ENCODE measurements at places on chromosomes 12 and 14.

DNA sequence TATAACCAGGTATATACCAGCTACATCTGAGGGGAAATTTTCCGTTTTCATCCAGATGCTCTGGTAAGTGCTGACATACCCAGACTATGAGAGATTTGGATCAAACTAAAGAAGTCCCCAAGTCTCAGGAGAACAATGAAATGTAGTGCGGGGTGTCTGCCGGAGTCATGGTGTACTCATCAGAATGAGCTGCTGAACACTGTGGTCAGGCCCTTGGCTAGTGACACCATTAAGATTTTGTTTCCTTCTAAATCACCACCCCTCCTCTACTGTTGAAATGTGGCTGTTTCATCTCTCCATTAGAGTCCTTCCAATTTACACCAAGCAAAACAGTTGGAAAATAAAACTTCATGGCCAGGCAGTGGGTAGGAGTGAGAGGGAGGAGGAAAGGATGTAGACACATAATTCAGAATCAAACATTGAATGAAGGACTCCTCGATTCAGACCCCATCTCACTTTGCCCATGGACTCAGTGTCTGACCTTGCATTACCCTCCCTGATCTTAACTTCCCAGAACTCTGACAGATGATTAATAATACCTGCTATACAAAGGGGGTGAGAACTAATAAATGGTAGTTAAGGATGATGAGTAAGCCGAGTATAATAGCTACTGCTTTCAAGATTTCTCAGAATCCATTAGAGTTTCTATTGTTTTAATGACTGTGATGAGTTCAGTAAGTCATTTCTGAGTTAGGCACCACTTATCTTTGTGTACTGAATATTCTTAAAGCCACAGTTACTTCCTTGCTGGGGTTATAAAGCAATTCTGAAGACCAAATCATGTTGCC lies 127.4 kb downstream of the CRADD start:
- DNase-seq: no peak

GRCh38 chr14:74409441-74409840 lies 16.6 kb downstream of the SYNDIG1L start:
- no peak for DNase-seq

- peak; percentile 43 for DNase-seq
Measured at GRCh38 chr14:24612196-24612595, 2.7 kb upstream of the GZMH start.

- DNase-seq: no peak
Measured at GRCh38 chr12:54786081-54786480, 68.2 kb upstream of the MUCL1 start.

DNA sequence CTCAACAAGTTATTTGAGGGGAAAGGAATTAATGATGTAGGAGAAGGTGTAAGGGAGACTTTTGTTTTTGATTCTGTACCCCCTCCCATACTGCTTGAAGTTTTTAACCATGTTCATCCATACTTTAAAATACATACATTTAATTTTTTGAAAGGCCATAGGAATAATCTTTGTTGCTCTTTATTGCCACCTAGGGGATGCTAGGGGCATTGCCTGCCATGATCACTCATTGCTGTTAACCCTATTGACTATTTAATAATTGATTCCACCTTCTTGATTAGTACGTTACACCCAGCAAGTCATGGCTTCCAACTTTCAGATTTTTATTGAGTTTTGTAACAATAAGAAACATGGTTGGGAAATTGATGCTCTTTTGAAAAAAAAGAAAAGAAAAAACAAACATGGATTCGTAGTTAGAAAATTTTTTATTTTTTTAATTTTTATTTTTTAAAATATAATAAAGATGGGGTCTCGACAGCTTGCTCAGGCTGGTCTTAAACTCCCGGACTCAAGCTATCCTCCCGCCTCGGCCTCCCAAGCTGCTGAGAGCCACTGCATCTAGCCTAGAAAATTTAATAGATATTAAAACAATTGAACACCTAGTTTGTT lies 8.5 kb upstream of the PRKAB1 start:
- DNase-seq: peak; percentile 35

- DNase-seq: peak; percentile 47
Measured at GRCh38 chr14:99682809-99683618, 1.1 kb upstream of the CYP46A1 start.

DNA sequence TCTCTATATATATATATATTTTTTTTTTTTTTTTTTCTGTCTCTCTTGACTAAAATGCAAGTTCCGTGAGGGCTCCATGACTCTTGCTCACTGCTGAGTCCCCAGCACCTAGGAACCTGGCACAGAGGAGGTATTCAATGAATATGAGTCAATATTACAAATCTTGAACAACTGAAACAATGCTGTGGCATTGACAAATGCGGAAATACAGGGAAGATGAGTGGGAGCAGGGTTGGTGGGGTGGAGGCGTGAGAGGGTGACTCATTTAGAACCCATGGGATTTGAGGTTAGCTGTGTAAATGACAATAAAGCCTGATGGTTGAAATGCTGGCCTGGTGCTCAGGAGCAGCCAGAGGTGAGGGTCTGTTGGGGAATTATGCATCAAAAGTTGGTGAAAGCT lies 121.7 kb upstream of the FUT8 start:
- DNase-seq: peak; percentile 89

DNA sequence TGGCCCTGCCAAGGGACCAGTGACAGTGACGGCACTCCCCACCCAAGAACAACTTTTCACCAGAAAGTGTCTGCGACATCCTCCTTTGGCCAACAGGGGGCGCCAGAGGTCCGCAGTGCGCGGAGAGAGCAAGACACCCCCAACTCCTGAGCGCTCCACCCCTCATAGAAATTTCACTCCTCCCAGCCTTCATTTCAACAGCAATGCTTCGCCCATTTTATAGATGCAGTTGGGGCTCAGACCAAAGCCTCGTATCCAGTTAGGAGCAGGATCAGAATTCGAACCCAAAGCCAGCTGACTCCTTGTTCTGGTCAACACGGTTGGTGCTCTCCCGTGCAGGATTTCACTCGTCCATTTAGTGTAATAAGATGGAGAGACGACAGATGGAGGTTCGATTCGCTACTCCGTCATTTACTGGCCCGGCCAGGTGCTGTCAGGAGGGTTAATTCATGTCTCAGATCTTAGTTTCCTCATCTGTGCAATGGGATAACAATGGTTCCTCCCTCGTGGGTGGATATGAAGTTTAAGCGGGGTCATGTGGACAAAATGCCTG lies 2.4 kb upstream of the POP5 start:
- DNase-seq: peak; percentile 46

DNA sequence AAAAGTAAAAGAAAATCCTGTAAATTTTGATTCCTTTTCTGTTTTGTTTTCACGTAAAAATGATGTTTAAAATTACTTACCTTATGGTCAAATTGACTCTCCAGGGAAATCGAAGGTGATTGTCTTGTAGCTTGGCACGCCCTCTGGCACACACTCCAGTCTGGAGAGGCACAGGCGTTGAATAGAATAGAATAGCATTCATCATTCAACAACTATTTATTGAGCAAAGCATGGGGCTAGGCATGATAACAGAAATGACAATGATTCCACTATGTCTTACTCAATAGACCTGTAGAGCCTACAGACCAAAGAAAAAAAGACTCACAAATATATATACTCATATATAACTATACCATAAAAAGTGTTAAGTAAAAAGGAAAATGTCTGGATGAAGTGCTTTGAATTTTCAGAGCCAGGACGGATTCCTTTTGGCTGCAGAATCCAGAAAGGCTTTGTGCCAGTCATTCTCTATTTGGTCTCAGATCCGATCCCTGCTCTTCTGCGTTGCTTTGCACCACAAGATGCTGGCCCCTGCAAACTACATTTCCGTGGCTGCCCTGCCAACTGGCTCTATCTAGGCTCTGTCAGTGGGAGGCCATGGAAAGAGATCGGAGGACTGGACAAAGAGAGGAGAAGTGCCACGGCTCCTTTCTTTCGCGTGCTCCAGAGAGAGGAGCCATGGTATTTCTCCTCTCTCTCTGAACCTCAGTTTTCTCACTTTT lies 231.8 kb downstream of the CRADD start:
- DNase-seq: no peak

GRCh38 chr14:53491256-53491883 lies 338.2 kb upstream of the DDHD1 start:
- no peak for DNase-seq

DNA sequence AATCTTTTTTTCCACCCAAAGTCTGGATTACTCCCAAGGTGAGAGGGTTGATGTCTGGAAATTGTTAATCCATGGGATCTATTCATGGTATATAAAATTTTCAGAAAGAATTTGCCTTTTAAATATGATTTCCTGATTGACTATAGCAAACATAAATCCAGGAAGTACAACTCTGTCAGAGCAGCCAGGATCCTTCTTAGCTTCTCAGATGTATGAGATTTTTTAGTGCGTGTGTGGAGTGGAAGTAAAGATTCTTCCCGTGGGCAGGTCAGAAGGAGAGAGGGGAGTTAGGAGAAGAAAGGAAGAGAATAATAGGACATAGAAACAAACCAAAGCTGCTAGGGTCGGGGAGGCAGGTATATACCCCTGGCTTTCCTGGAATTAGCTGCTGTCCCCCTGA lies 159.3 kb downstream of the FBXL14 start:
- DNase-seq: no peak

- DNase-seq: peak; percentile 27
Measured at GRCh38 chr14:95515080-95515489, 1.4 kb downstream of the SYNE3 start.

DNA sequence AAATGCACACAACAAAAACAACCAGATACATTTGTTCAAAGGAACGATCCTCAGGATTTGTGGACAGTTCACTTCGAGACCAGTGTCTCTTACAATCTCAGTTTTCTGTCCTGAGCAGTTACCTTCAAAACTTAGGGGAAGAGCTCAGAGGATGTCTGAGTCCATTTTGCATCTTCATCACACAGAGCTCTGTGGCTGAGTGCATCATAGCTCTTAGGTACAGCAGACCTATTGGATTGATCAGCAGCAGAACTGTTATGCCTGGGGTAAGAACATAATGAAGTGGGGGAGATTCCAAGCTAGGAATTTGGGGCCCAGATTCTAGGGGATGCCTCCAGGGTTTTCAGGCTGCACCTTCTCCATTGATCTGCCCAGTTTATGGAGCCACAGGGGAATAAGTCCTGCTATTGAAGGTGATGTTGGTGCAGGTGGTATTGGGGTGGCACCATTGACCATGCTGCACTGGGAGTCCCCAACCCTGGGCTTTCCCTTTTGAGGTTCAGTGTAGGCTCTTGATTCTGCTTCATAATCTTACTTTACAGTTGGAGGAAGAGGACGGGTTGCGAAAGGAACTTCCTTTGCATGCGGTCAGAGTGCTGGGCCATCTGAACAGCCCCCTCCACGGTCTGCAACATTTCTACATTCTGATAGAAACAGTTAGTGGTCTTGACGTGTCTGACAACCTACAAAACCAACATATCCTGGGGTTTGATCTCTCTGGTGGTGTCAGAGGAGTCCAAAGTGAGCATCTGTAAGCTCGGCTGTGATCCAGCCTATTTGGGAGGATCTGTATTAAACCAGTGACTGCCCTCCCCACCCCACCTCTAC lies 112.8 kb downstream of the CHST11 start:
- peak; percentile 98 for DNase-seq

GRCh38 chr14:31926652-31927347 lies 150.3 kb upstream of the ARHGAP5 start:
- DNase-seq: no peak

GRCh38 chr12:130212384-130212989 lies 50.2 kb downstream of the FZD10 start:
- DNase-seq: peak; percentile 25

GRCh38 chr12:124916374-124917134 lies 2.1 kb upstream of the UBC start:
- DNase-seq: no peak

DNA sequence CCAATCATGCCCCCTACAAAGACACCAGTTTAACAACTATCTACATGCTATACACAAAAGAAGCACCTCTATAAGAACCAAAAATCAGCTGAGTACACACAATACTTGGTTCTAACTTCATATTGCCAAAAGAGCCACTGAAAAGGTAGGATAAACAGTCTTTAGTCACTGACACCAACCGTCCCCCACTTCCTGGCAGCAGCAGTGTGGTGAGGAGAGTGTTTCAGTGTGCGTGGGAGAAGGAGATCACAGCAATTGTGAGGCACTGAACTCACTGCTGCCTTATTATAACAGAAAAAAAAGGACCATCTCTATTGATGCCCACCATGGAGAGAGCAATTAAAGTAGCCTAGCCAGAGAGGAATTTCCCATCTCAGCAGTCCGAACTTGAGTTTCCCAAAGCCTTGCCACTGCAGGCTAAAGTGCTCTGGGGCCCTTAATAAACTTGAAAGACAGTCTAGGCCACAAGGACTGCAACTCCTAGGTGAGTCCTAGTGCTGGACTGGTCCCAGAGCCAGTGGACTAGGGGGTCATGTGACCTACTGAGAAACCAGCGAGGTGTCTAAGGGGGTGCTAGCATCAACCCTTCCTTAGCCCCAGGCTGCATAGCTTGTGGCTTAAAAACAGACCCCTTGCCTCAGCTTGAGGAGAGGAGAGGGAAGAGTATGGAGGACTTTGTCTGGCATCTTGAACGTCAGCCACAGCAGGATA lies 37.1 kb upstream of the LMNTD1 start:
- no peak for DNase-seq

DNA sequence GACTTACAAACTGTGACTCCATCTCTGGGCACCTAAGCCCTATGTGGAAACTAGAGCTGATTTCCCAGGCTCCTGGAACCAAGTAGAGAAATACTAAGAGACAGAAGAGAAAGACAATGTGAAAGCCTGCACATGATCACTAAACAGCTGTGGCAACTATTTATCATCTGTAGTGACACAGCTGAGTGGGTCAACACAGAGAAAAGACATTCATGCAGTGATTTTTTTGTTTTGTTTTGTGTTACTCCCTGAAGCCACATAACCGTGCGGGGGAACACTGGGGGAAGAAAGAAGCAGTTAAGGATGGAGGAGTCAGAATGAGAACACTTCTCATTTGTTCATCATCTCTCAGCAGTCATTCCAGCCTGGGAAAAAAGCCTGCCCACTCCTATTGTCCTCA lies 1.5 kb downstream of the PRR4 start:
- DNase-seq: no peak

- no peak for DNase-seq
Measured at GRCh38 chr14:98770151-98770550, 501.8 kb downstream of the BCL11B start.

DNA sequence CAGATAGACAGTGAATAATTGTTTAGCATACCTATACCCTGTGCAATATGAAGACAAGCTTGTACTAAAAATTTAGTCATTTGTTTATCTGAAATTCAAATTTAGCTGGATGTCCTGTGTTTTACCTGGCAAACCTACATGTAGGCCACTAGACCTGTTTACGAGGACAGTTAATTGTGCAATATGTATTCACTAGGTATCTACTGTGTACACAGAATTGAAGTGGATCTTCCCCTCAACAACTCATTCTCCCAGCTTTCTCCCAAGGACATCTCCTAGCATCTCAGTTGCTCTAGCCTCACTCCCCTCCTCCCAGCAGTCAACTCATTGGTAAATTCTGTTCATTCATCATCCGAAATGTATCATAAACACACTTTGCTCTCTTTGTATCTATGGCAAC lies 25.3 kb downstream of the AK7 start:
- no peak for DNase-seq

GRCh38 chr12:64790166-64790565 lies 31.0 kb upstream of the GNS start:
- DNase-seq: no peak

- DNase-seq: no peak
Measured at GRCh38 chr12:91817517-91817916, 328.1 kb downstream of the BTG1 start.
